ENCODE measurements at places on chromosomes 2 and 18. TPM values are rescaled to one million over a fixed set of nuclear protein-coding genes. Genes with fewer than 3 reads are reported as not detected.

Gene RAB1A
- total RNA-seq: 126 TPM

Gene NGEF
- total RNA-seq: 1.3 TPM

Gene CD8A
- total RNA-seq: 0.38 TPM

Gene SERPINB13
- total RNA-seq: 0.27 TPM

Gene NBAS
- total RNA-seq: 52.9 TPM

Gene TUBA3E
- total RNA-seq: not detected

Gene RAB6C
- total RNA-seq: 0.16 TPM

DNA sequence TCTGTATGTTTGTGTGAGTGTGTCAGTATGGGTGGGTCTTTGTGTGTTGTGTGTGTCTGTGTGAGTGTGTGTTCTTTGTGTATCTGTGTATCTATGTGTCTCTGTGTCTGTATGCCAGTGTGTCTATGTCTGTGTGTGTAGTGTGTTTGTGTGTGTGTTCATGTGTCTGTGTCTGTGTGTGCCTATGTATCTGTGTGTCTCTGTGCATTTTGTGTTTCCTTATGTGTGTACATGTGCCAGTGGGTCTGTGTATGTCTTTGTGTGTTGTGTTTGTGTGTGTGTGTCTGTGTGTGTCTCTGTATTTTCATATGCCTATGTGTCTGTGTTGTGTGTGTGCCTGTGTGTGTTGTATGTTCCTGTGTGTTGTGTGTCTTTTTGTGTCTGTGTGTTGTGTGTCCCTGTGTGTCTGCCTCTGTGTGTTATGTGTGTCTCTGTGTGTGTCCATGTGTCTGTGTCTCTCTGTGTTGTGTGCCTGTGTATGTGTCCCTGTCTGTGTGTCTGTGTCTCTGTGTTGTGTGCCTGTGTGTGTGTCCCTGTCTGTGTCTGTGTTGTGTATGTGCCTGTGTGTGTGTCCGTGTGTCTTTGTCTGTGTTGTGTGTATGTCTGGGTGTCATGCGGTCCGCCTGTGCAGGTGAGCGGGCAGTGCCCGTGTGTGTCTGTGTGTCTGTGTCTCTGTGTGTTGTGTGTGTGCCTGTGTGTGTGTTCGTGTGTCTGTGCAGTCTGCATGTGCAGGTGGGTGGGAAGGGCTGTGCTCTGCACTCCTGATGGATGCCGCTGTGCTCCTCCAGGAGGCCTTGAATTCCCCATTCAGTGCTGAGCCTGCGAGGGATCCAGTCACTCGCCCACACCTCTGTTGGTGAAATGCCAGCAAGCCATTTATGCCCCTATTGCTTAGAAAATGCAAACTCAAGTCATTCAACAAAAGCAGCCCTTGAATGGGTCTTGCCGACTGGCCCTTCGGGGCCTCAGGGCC is 37.4 kb downstream of the KLHL29 start:
- DNase-seq: peak; percentile 38

- DNase-seq: no peak
These were observed 620.0 kb upstream of the SLC39A10 start for GRCh38 chr2:195037045-195037444.

GRCh38 chr2:231246171-231246842 is 47.9 kb downstream of the ARMC9 start:
- no peak for DNase-seq

GRCh38 chr2:126653109-126653508 is 2.8 kb upstream of the GYPC start:
- no peak for DNase-seq

- no peak for DNase-seq
These were observed 28.1 kb upstream of the PNPT1 start for GRCh38 chr2:55721596-55722215.

DNA sequence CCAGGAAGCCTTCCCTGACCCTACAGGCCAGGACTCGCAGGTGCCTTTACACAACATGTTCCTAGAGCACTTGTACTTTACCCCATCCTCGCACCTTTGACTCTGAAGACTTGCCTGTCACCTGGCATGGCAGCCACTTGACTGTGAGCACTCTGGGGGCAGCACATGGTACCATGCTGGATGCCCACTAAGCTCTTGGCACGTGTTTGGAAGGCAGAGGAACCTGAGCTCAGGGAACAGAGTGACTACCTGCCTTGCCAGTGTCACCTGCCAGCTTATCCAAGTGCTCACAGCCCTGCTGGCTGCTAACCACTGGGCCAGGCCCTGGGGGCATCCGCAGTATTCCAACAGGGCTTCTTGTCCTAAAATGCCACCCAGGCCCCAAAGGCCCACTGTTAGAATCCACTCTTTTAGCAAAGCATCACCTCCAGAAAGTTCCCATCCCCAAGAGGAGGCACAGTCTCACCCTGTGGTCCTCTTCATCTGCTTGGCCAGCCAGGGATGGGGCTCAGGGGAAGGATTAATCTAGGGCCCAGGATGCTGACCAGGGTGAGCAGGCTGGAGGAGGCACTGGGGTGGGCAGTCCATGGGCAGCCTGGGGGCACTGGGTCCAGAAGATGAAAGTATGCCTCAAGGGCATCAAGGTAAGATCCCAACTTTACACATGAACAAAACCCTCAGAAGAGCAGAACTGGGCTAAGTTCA is 57.0 kb downstream of the ZBTB7C start:
- no peak for DNase-seq

DNA sequence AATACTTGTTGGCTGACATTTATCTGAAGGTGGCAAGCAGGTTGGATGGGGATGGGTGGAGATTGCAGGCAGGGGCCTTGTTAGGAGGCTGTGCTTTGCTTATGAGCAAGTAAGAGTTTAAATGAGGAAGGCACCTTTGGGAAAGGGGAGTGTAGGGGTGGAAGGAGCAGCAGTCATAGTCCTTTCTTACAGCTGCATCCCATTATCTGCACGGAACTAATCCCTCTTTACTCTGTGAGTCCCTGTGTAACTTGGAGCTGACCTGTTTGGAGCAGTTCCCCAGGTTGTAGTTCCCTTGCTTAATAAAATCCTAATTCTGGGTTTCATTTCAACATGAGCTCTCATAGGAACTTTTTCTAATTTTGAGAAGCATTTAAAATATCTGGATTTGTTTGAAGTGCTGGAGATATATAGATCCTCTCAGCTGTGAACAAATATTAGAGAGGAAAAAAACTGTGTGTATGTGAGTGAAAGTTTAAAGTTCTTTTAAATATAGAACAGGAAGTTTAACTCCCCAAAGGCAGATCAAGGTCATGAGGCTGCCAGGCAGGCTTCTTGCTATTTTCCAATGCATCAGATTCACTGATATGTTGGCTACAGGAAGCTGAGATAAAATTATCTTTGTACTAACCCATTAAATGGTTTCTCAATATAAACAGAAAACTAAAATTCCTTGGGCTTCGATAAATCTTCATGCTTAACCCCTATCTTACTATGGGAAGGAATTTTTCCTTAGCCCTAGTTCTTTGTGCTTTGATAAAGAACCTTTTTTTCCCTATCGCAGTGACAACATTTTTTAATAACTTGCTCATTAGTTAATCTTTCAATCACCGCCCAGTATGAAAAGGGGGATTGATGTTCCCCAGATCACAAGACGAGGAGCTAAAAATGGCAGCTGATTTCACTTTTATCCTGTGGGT is 104.6 kb upstream of the EML6 start:
- DNase-seq: no peak

DNA sequence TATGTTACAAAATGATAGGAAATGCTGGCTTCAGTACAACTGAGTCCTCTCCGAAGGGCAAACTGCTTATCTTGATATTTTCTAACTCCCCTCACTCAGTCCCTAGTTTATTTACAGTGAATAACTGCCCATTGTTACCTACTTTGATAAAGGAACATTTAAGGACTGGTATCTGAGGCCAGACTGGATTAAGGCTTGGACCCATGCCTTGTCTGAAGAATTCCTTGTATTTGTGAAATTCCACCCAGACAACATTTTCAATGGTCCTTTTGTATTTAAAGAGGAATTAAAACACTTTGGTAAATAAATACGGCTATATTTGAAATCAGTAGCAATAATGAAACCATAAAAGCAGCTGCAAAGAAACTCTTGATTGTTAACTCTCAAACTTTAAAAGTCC is 58.3 kb downstream of the PELI1 start:
- no peak for DNase-seq

GRCh38 chr2:2321200-2321540 is 9.9 kb downstream of the MYT1L start:
- DNase-seq: no peak
